Gastroesophageal sphincter (tissue), 4 donors: ENCODE measurements at places on chromosomes 2 and 18. TPM values are rescaled to one million over a fixed set of nuclear protein-coding genes. Genes with fewer than 3 reads are reported as not detected.

DNA sequence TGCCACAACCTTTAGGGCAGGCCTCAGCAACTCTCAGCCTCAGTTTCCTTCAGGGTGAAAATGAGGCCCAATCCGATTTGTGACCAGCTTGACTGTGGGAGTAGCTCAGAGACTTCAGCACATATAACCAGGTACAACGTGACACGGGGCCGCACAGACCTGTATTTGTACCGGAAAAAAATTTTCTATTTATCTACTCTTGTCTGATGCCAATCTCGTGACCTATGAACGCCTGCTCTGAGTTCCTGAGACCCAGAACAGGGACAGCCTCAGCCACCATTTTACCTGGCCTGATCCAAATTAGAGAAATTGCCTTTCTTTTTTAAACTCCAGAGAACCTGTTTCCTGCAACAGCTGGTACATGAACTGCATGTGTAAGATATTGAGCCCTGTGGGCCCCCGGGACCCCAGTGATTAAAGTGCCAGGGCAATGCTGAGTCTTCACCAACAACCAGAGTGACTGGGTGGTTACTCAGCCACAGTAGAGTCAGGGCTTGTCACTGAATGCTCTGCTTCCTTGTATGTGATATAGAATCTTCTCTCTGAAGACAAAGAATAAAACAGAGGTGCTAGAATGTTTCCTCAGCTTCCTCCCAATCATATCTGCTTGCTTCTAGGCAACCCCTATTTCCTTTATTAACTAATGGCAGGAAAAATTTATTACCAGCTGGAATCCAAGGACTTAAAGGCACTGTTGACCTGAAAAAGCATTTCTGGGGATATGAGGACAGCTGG is 47.8 kb upstream of the FZD7 start:
- H3K4me3 ChIP-seq = no peak overlapping the region
- H3K36me3 ChIP-seq = no peaks in the 10 kb centered on the region
- no peak for ATAC-seq
- H3K27ac ChIP-seq = no peak overlapping the region

- no peak for ATAC-seq
- H3K36me3 ChIP-seq = no peaks in the 10 kb centered on the region
- H3K4me3 ChIP-seq = no peak overlapping the region
- H3K4me1 ChIP-seq = no peaks in the 10 kb centered on the region
- no peak overlapping the region for H3K27ac ChIP-seq
- H3K27me3 ChIP-seq = no peaks in the 10 kb centered on the region
Observed at GRCh38 chr2:152426801-152427200, 91.8 kb downstream of the FMNL2 start.

GRCh38 chr2:190976521-190976920 is 37.5 kb downstream of the STAT1 start:
- no peak for ATAC-seq
- H3K4me1 ChIP-seq = no peaks in the 10 kb centered on the region
- H3K4me3 ChIP-seq = no peak overlapping the region
- H3K27me3 ChIP-seq = no peaks in the 10 kb centered on the region
- H3K27ac ChIP-seq = no peak overlapping the region
- peaks cover 3% of the 10 kb centered on the region for H3K36me3 ChIP-seq

GRCh38 chr2:157782057-157782845 is 93.9 kb downstream of the ACVR1 start:
- H3K27me3 ChIP-seq = no peaks in the 10 kb centered on the region
- peaks cover 56% of the 10 kb centered on the region for H3K4me1 ChIP-seq

GRCh38 chr2:201235860-201236811 is 24.2 kb upstream of the CASP8 start:
- H3K27me3 ChIP-seq = no peaks in the 10 kb centered on the region
- peak; percentile 49 for ATAC-seq
- no peak overlapping the region for H3K27ac ChIP-seq
- peaks cover 6% of the 10 kb centered on the region for H3K4me1 ChIP-seq
- H3K36me3 ChIP-seq = no peaks in the 10 kb centered on the region

DNA sequence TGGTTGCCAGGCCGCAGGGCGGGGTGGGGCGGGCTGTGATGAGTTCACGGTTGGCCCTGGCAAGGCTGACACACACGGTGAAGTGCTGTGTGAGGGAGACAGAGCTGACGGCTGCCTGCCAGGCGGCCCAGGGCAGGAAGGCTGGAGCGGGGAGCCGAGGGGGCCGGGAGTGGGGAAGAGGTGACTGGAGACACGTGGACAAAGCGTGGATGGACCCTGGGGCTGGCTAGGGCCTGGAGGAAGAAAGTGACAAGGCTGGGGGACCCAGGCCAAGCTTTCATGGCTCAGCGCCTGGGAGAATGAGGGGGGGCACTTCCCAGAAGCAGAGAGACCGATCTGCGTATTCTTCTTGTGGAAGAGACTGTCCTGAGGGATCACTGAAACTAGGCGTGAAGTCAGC is 123.2 kb downstream of the DYSF start:
- ATAC-seq = peak; percentile 18
- peak overlapping the region; percentile 62 for H3K27ac ChIP-seq
- no peaks in the 10 kb centered on the region for H3K4me1 ChIP-seq
- no peaks in the 10 kb centered on the region for H3K36me3 ChIP-seq

DNA sequence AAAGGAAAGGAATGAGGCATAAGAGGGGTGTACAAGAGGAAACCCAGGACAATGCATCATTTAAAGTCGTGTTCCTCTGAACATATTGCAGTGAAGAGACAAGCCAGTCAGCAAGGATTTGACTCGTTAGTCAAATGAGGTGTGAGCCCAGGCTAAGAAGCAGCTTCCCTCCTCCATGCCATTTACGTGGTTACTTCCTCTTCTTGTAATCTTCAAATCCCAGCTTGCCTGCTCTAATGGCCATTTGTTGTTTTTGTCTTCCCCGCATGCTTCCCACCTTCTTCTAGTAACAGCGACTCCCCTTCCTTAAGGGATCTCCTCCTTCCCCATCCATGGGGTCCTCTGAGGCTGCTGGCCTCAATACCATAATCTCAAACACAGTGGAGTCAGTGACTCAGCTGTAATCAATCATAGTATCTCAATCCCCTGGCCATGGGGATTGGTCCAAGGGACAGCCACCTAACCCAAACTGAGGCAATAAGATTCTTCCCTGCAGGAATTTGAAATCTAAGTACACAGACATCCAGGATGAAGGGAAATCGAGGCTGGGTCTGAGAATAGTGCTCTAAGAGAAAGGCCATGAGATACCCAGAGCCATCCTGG is 37.6 kb downstream of the SLC14A1 start:
- H3K27me3 ChIP-seq = peaks cover 13% of the 10 kb centered on the region
- H3K36me3 ChIP-seq = no peaks in the 10 kb centered on the region
- ATAC-seq = no peak
- no peak overlapping the region for H3K27ac ChIP-seq
- no peak overlapping the region for H3K4me3 ChIP-seq

DNA sequence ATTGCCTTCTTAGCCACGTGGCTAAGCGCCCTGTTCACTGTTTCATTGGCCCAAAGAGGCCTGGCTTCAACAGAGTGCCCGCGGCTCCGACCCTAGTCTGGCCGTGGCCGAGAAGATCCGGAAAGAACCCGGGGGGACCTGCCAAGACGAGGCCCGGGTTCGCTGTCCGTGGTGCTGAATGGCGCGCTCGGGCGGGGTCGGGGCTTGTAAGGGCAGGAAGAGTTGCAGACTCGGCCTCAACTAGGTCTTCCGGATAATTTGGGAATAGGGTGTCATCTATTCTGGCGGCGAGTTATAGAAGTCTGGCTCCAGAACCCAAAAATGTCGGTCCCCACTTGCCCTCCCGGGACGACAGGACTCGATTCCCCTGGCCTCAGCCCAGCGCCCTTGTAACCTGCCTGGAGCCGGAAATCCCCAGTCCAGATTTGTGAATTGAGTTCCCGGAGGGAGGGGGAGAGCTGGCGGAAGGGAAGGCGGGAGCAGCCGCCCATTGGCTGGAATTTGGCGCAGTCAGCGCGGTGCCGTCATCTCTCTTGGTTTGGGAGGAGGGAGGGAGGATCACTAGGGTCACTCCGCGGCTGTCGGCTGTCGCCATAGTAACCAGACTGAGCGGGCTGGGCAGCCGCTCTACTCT is 3.5 kb downstream of the CDK5R2 start:
- H3K27me3 ChIP-seq = peaks cover 98% of the 10 kb centered on the region
- H3K36me3 ChIP-seq = no peaks in the 10 kb centered on the region
- H3K27ac ChIP-seq = no peak overlapping the region
- H3K4me1 ChIP-seq = peaks cover 31% of the 10 kb centered on the region
- ATAC-seq = no peak

GRCh38 chr2:230794497-230794896 is 70.2 kb upstream of the ITM2C start:
- H3K4me3 ChIP-seq = no peak overlapping the region
- peaks cover 91% of the 10 kb centered on the region for H3K4me1 ChIP-seq
- no peak for ATAC-seq

DNA sequence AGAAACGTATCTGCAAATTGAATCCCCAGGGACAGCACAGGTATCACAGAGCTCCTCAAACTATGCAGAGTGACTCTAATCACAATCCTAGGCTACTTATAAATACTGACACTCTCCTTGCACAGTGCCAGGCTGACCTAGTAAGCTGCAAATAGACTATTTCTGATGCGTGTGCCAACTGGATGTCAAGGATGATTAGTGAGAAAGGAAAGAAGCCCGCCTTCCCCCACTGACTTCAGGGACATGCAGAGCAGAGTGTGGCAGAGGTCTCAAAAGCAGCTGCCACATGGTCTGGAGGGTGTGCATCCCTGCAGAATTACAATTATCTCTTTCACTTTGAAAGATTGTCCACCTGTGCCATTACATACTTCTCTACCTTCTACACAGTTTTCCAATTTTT is 235.6 kb downstream of the CPS1 start:
- H3K27me3 ChIP-seq = no peaks in the 10 kb centered on the region
- no peaks in the 10 kb centered on the region for H3K4me1 ChIP-seq
- ATAC-seq = no peak

- ATAC-seq = no peak
- no peaks in the 10 kb centered on the region for H3K27me3 ChIP-seq
Observed at GRCh38 chr2:147790580-147790979, 54.2 kb upstream of the ACVR2A start.

DNA sequence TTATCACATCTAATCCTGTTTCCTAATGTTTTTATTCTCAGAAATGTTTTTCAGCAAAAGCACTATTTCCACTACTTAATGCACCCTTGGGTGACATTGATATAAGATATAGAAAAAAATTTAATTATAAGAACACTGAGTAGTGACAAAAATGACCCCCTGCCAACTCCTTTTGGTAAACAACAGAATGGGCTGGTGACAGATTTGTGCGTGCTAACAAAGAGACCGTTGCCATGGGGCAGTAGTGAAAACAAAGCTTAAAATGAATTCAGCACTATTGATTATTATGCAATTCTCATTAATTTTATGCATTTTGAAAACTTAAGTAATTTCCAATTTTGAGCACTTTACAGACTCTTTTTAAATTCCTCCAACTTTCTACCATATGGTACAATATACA is 33.1 kb downstream of the RDH14 start:
- H3K27ac ChIP-seq = peak overlapping the region; percentile 70
- H3K36me3 ChIP-seq = no peaks in the 10 kb centered on the region
- H3K4me1 ChIP-seq = peaks cover 59% of the 10 kb centered on the region

GRCh38 chr18:74334242-74334893 is 18.7 kb downstream of the C18orf63 start:
- no peak overlapping the region for H3K27ac ChIP-seq
- H3K4me3 ChIP-seq = no peak overlapping the region
- ATAC-seq = no peak
- no peaks in the 10 kb centered on the region for H3K4me1 ChIP-seq
- H3K27me3 ChIP-seq = peaks cover 4% of the 10 kb centered on the region

GRCh38 chr2:239780236-239780994 is 244.7 kb downstream of the NDUFA10 start:
- no peak overlapping the region for H3K4me3 ChIP-seq
- no peak overlapping the region for H3K27ac ChIP-seq
- ATAC-seq = no peak
- H3K27me3 ChIP-seq = peaks cover 11% of the 10 kb centered on the region

DNA sequence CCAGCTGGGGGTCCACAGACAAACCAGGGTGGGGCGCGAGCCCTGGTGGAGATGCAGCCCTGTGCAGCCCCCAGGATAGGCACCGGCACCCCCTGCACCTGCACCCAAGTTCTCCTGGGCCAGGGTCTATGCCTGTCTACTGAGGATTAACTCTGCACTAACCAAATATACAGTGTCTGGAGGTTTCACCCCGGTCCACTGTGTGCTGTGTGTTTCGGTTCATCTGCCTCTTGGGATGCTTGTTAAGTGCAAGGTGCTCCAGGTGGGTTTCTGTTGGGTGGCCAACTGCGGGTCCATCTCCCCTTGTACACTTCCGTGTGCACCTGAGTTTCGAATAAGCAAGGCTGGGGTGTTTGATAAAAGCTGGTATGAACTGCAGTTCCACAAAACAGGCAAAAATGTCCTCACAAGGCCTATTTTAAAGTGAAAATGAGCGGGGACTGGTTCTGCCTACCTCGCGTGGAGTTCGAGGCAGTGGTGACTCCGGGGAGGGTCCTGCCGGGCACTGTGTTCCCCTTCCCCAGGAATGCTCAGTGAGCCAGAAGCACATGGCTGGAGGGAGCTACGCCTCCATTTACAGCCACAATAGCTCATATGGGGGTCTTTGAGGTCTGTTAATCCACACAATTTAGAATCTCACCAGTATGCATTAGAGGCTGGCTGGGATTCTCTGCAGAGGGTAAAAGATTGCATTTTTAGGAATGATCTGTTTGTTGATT is 70.7 kb downstream of the EDAR start:
- H3K27me3 ChIP-seq = no peaks in the 10 kb centered on the region
- H3K36me3 ChIP-seq = no peaks in the 10 kb centered on the region
- H3K4me3 ChIP-seq = no peak overlapping the region
- H3K4me1 ChIP-seq = peaks cover 27% of the 10 kb centered on the region
- no peak overlapping the region for H3K27ac ChIP-seq

GRCh38 chr2:24577481-24577880 is 86.4 kb downstream of the NCOA1 start:
- H3K4me1 ChIP-seq = no peaks in the 10 kb centered on the region
- no peaks in the 10 kb centered on the region for H3K27me3 ChIP-seq
- no peak overlapping the region for H3K27ac ChIP-seq
- H3K4me3 ChIP-seq = no peak overlapping the region
- ATAC-seq = no peak
- no peaks in the 10 kb centered on the region for H3K36me3 ChIP-seq

GRCh38 chr18:63788447-63789096 is 13.4 kb downstream of the SERPINB7 start:
- no peaks in the 10 kb centered on the region for H3K27me3 ChIP-seq
- no peak for ATAC-seq
- H3K4me1 ChIP-seq = no peaks in the 10 kb centered on the region
- no peak overlapping the region for H3K27ac ChIP-seq
- H3K4me3 ChIP-seq = no peak overlapping the region
- H3K36me3 ChIP-seq = no peaks in the 10 kb centered on the region

The SLC14A1 gene
- 6.6 TPM for total RNA-seq

The CHRNG gene
- total RNA-seq = not detected

The CD302 gene
- 60.0 TPM for total RNA-seq

The SERPINB2 gene
- 2.0 TPM for total RNA-seq

The PKDCC gene
- total RNA-seq = 193 TPM

The SPATA3 gene
- not detected for total RNA-seq
